ENCODE measurements at places on chromosomes 3 and 15.

GRCh38 chr3:197562398-197563251 lies 6.9 kb upstream of the BDH1 start:
- no peak for DNase-seq

- no peak for DNase-seq
Observed at GRCh38 chr3:38397320-38397719, 50.7 kb downstream of the XYLB start.

- DNase-seq = no peak
Observed at GRCh38 chr3:177657243-177657642, 460.0 kb upstream of the TBL1XR1 start.

GRCh38 chr15:59570315-59570714 lies 41.3 kb upstream of the GCNT3 start:
- no peak for DNase-seq

- no peak for DNase-seq
Observed at GRCh38 chr15:74748322-74748946, at the start of gene CYP1A2. CYP1A2 (plus strand) TSS chr15:74748845; CDS start chr15:74749739, 894 bp downstream.

Data from activated effector memory CD4-positive, alpha-beta T cell treated with Interleukin-2 at 50 U/mL for 16 hours (primary cell).